Left lung (tissue), 14 donors: ENCODE measurements at places on chromosomes 13 and 19.

- DNase-seq: no peak
Observed at GRCh38 chr13:79423801-79424642, 18.0 kb upstream of the RBM26 start.

DNA sequence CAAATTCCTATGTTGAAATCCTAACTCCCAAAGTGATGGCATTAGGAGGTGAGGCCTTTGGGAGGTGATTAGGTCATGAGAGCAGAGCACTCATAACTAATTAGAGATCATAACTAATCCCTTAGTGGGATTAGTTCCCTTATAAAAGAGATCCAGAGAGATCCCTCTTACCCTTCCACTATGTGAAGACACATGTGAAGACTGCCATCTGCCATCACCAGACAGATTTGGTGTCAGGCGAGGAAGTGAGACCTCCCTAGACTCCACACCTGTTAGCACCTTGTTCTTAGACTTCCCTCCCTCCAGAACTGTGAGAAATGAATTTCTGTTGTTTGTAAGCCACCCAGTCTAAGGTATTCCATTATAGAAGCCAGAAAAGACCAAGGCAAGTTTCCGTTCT lies 112.2 kb downstream of the NDFIP2 start:
- DNase-seq: no peak

- peak; percentile 76 for DNase-seq
Observed at GRCh38 chr19:35908010-35908441, at the start of gene TYROBP. Gene TYROBP (minus strand): TSS chr19:35908295. CDS start chr19:35908228, 67 bp downstream.

GRCh38 chr13:24212674-24213073 lies 52.2 kb downstream of the SPATA13 start:
- DNase-seq: no peak

- DNase-seq: no peak
Observed at GRCh38 chr19:38850976-38851621, 1.3 kb upstream of the HNRNPL start.

GRCh38 chr19:17184371-17184841 lies 30.8 kb upstream of the USE1 start:
- DNase-seq: no peak

GRCh38 chr19:33438987-33439781 lies 65.7 kb downstream of the CEBPG start:
- DNase-seq: no peak

DNA sequence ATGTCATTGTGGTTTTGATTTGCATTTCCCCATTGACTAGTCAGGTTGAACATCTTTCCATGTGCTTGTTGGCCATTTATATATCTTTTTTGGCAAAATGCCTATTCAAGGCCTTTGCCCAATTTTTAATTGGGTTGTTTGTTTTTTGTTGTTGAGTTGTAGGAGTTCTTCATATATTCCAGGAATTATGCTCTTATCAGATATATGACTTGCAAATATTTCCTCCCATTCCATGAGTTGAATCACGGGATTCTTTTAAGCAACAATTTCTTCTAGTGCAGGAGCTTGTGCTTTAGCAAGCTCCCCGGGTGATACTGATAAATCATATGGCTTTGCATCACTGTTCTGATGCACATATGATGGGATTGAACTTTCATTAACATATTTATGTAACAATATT lies 47.0 kb upstream of the FLT1 start:
- DNase-seq: no peak

DNA sequence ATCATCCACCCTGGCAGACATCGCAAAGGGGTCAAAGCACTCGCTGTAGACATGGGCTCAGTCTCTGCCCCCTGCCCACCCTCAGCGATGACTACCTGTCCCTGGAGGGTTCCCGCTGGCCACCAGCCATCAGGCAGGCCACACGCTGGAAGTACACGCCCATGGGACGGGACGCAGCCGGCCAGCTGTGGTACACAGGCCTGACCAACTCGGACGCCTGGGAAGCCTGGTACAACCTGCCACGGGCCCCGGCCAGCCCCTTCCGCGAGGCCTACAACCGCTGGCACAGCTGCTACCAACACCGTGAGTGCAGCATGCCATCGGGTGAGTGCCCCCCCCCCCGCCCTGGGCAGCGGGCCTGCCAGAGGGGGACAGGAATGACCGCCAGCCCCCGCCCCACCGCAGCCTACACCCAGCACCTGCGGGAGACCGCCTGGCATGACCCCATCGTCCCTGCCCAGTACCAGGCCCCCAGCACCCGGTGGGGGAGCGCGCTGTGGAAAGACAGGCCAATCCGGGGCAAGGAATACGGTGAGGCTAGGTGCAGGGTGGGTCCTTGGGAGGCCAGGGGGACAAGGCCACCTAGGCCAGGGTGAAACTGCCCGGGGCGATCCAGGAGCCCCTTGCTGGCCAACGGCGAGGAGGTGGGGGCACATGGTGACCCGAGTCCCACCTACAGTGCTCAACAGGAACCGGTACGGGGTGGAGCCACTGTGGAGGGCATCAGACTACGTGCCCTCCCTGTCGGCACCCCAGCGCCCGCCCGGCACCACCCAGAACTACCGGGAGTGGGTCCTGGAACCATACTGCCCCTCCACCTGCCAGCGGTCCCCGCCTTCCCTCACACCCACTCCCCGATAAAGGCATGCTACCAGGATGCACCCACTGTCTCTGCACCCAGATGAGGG lies 4.4 kb downstream of the TEKTIP1 start:
- DNase-seq: no peak

DNA sequence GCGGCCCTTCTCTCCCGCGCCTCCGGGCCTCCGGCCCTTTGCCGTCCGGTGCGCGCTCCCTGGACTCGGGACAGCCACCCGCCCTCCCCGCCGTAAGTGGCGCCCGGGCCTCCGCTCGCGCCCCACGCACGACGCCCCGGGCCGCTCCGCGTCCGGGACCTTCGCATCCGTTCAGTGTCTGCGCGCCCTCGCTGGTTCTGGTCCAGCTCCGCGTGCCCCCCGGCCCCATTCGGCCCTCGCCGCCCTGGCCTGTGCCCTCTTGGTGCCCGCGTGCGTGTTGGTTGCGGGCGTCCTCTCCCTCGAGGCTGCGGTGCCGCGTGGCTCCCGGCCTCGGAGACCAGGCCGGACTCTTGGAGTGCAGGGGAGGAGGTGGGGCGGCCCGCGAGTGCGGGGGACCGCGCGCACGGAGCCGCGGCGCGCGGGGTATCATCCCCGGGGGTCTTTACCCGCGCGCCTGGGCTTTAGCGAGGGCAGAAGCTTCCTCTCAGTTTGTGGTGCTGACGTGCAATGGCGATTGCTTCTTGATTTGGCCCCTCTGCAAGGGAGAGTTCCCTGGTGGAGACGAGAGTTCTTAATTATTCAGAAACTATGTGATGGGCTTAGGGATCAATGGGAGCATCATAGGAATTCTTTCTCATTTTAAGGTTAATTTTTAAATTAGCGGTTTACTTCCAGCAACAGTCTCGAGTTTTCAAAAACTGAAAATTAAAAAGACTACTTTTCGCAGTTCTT lies 757 bp downstream of the WASF3 start:
- no peak for DNase-seq

- DNase-seq: peak; percentile 15
Observed at GRCh38 chr13:91805605-91806004, 407.2 kb downstream of the GPC5 start.

DNA sequence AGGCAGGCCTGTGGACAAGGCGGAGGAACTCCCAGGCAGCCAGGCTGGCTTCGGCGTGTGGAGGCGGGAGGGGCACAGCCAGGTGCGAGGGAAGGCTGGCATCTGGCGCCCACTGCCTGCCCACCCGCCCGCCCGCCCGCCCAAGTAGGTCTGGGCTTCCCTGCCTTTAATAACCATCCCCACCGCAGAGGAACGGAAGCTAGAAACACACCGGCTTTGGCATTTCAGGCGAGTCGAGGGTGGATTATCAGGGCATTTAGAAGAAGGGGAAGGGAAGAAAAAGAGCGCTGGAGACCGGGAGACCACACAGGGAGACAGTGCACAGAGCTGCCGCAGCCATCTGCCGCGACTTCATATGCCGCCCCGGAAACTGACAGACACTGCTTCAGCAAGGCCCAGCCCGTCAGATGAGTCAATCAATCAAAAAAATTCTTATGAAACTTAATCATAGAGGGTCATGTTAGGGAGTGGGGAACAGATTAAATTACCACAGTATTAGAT lies 199.7 kb downstream of the TSHZ3 start:
- DNase-seq: no peak

DNA sequence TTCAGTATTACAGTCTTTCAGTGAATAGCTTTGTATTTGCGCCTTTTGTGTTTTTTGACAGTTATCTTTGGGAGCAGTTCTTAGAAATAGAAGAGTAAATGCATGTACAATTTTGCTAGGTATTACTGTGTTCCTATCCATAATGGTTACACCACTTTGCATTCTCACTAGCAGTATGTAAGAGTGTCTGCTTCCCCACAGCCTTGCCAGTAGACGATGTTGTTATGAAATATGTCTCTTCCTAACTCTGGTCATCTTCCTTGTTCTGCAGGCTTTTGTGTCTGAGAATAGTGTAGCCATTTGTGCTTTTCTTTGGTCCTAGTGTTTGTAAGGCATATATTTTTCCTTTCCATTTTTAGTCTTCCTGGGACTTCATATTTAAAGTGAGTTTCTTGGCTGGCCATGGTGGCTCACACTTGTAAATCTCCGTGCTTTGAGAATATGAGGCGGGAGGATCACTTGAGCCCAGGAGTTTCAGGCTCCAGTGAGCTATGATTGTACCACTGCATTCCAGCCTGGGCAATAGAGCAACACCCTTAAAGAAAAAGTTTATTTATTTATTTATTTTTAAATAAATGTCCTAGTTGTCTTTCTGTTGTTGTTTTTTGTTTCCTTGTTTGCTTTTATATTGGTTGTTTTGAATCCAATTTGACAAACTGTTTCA lies 140.3 kb downstream of the PDS5B start:
- DNase-seq: no peak

- DNase-seq: no peak
Observed at GRCh38 chr19:5287066-5287465, 53.5 kb downstream of the PTPRS start.

- no peak for DNase-seq
Observed at GRCh38 chr13:62932256-62932883, 1516.7 kb upstream of the PCDH20 start.

- no peak for DNase-seq
Observed at GRCh38 chr13:48507021-48507420, 25.9 kb downstream of the RCBTB2 start.

GRCh38 chr13:39804332-39805210 lies 149.1 kb downstream of the COG6 start:
- no peak for DNase-seq

- no peak for DNase-seq
Observed at GRCh38 chr19:48905664-48906063, 5.6 kb downstream of the NUCB1 start.

DNA sequence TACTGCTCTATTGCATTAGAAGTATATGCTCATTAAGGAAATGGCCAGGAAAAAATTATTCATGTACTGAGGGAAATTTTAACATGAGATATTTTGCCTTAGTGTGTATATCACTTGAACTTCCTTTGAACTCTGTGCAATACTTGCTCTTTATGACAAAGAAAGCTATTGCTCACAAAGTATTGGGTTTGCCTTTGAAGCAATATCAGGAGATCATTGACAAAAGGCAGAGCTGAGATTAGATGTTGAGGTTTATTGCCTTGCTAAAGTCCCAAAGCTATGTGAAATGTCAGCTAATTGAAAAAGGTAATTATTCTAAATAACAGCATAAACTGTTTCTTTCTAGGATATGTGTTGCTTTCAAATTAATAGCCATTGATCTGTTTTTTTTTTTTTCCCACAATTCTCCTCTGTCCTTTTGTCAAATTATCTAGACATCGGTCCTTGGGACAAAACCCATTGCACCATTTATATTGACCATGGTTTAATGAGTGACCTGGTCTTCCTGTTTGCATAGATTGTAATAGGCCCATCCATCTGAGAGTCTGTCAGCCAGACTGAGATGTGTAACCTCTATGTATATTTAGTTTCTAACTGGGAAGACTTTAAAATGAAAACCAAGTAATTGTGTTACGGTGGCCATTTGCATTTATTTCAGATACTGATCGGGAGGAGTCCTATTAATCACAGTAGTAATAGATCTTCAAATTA lies 752.7 kb upstream of the GPC6 start:
- DNase-seq: no peak

DNA sequence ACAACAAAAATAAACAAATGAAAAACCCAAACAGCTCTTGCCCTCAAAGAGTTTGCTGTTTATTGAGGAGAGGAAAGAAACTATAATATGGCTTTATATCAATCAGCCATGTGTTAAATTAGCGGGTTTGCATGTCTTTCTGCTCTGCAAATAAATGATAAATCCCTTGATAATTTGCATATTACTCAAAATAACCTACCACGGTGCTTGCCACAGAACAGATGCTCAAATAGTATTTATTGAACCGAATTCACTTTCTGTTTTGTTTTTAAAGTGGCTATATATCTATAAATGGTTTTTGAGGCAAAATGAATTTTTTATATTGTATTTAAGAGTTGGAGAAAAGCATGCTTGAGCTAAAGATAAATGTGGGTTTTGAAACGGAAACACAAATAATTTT lies 428.1 kb downstream of the ITGBL1 start:
- no peak for DNase-seq

DNA sequence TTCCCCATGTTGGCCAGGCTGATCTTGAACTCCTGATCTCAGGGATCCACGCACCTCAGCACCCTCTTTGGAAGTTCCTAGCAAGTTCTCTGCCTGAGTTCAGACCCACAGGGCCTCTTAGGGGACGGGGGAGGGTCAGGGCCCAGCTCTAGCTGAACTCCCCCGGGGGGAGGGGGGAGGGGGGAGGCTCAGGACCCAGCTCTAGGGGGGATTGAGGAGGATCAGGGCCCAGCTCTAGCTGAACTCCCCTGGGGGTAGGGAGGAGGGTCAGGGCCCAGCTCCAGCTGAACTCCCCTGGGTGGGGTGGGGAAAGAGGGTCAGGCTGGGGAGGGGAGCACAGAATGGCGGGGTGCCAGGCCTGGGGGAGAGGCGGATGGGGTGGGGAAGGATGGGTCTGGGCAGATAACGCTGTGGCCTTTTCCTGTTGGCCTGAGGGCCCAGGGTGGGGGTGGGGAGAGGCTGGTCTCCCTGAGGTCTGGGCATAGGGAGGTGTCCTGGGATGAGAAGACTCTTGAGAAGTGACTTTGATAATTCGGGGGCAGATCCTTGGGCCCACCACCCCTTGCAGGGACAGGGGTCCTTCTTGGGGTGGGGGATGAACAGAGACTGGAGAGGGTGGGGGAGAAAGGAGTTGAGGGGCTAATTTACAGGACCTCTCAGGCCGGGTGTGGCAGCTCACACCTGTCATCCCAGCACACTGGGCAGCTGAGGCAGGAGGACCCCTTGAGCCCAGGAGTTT lies 5.5 kb upstream of the PTBP1 start:
- DNase-seq: no peak

DNA sequence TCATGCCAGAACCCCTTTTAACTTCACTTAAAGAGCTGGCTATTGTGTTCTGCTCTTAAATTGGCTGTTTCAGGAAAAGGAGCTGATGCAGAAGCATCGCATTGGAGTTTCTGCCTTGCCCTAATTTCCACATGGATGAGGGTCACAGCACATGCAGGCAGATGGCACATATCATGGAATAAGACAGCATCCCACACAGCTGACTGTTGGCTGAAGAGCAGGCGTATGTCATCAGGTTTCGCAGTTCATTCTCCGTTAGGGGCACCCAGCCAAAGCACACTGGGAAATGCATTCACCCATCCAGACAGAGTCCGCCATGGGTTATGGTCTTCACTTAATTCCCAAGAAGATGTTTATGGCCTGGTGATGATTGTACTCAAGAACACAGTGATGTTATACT lies 572.5 kb downstream of the LIG4 start:
- no peak for DNase-seq
